ENCODE measurements at places on chromosomes 5 and 9.

DNA sequence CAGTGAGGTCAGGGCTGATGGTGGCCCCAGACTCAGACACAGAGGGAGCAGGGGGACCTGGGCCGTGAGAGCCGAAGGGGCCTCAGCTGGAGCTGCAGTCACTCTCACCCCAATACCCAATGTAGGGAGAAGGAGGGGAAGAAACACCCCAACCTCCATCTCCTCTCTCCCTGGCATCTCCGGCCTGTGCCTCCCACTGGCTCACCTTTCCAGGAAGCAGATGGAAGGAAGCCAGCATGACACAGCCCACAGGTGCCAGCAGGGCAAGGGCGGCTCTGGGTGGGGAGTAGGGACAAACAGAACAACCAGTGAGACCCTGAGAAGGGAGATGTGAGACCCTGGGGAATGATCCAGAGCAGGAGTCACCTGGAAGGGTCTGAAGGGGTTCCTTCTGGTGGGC is 3.0 kb upstream of the CRB2 start:
- no peak for DNase-seq

DNA sequence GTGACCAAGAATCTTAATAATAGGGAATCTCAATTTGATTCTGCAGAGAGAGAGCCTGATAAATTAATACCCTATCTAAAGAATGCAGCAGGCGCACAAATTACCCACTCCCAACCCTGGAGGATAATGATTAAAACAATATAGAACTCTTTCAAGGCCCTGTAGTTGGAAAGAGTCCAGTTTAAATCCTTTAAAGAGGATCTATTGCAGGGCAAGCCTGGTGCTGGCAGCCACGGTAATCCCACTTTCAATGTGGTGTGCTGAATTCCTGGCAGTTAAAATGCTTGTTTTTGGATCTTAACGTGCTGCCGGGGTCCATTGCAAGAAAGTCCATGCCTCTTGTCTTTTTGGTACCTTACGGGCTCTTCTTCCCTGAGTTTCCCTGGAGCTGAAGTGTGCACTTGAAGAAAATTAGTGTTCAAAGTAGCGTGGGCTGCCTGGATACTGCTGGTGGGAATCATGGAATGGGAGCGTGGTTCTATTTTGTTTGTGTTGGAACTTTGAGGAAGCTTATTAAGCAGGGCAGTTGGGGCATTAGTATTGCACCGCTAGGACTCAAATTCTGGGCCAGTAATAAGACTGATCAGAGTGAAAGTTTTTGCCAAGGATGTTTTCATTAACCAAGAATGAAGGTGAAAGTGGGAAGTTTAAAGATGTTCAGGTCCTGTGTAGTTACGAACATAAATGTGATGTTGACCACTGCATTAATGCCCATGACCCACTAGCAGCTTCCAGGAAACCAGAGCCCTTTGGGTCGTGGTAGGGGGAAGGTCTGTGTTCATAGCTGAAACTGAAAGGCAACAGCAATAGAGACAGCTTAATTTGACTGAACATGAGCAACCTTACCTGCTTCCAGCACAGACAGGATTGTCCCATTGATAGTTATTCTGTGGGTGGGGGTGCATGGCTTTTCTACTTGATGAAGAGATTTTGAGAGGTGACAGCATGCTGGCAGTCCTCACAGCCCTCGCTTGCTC is 20.8 kb downstream of the MARCHF6 start:
- no peak for DNase-seq

DNA sequence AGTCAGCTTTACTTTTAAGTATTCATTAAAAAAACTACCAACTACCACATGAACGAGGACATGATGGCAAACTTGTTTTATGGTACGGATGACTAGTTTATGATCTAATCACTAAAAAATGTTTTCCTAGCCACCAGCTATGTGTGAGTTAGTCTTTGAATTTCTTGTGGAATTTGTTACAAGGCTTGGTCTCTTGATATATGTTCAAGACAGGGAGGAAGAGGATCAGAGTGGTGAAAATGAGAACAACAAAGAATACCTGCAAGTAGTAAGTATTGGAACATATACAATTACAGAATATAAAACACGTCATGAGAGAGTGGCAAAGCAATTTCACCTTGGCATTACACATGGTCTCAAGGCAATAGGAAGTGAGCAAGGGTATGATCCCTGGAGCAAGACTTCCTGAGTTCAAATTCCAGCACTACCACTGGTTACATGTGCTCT is 548.6 kb upstream of the TLE4 start:
- DNase-seq = peak; percentile 84

GRCh38 chr9:129380961-129381401 is 202.9 kb upstream of the IER5L start:
- DNase-seq = no peak

- DNase-seq = no peak
These were observed 42.8 kb upstream of the PSD2 start for GRCh38 chr5:139752506-139753473.

DNA sequence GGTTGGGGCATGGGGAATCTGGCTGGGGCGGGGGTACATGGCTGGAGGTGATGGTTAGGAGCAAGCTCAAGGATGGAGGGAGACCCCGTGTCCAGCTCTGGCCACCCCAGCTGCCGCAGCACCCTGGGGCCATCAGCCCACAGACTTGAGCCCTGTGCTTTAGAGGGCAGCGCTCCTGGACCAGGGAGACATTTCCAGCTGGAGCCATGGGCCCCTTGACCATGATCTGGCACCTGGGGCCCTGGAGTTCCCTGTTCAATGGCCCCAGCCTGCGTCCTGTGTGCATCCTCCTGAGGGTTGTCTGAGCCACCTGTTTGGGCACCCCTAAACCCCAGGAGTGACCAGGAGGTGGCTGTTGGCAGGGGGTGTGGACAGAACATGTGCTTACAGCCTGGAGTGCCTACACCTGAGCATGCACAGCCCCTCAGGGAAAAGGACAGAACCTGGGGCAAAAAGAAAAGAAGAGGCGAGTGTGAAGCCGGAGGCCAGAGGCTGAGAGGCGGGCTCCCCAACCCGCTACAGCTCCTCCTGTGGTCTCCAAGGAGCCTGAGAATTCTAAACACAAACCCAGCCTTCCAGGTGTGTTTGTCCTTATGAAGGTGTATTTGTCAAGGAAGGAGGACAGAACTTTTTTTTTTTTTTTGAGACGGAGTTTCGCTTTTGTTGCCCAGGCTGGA is 126.7 kb downstream of the C9orf50 start:
- no peak for DNase-seq

DNA sequence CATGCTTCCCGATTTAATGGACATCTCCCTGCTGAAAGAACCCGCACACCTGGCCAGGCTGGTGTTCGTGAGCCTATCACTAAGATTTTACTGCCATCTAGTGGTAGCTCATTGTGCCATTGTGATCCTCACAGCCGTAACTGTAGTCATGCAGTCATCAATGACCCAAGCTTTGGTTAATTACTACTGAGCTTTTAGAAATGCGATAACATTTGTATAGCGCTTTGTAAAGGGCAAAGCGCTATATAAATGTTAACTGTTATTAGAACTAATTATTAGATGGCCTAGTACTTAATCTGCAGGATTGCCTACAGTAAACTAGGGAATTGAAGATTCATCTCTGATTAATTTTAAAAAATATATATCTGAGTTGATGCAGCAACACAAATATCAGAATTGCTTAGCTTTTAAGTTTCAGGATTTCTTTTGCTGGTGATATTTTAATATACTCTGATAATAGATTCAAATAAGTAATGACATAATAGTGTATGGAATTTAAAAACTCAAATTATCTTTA is 90.2 kb downstream of the HACD4 start:
- peak; percentile 2 for DNase-seq

DNA sequence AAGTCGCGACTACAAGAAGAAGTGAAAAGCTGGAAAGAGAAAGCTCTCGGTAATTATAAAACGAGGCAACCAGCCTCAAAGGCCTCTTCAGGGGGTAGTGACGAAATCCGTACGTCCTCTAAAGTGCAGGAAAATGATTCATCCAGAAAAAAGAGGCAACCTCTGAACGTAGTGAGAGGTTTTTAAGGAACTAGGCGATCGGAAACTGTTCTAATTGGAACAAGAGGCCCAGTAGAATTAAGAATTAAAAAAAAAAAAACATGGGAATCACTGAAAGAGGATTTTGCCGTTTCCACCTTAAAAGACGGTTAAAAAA is 1.0 kb downstream of the CSNK1A1 start:
- DNase-seq = peak; percentile 31

DNA sequence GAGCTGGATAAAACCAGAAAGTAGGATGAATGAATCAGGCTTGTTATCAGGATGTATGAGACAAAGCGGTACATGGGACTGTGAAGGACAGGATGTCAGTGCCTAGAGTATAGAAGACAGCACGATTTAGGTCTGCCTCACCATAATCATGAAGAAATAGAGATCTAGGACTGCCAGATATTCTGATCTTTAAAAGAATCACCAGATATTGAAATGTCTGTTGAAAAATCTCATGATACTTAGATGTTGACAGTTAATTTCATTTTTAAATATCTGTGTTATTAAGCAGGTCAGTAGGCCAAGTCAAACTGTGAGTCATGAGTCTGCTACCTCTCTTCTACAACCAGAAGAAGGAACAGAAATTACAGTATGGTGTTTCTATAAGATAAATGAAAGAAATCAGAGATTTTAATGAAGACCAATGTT is 65.0 kb downstream of the ST8SIA4 start:
- DNase-seq = no peak

DNA sequence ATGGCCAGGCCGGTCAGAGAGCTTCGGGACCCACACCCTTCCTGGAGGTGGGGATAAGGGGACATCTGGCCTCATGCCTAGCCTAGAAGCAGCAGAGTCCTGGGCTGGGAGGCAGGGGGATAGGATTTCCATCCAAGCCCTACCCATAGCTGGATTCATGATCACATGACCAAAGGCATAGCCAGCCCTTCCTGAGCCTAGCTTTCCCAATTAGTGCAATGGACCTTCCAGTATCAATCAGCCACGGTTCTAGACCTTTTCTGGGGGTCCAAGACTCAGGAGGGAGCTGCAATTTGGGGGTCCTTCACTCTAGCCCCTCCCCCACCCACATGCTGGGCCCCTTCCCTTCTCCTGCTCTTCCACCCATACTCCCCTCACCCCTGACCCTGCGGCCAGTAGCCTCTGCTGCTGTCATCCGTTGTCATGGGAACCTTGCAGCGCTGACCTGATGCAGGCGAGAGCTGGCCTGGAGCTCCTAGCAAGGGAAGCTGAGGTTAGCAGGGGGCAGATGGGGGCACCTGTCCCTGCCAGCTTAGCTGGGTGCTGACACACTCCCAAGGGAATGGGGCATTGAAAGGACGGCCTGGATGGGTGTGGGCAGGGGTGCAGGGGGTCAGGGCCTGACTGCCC is 44.6 kb downstream of the CXXC5 start:
- no peak for DNase-seq

- no peak for DNase-seq
These were observed 80.0 kb upstream of the ZSWIM6 start for GRCh38 chr5:61251874-61252642.

- peak; percentile 23 for DNase-seq
These were observed 119.2 kb downstream of the DAB2IP start for GRCh38 chr9:121770415-121771273.

GRCh38 chr9:92973700-92974099 is 26.4 kb downstream of the FGD3 start:
- DNase-seq = no peak

- no peak for DNase-seq
These were observed 7.8 kb downstream of the DNAJB5 start for GRCh38 chr9:34997379-34997781.

GRCh38 chr9:18675332-18675731 is 201.4 kb downstream of the ADAMTSL1 start:
- DNase-seq = no peak

- DNase-seq = no peak
These were observed 4.6 kb downstream of the ADAMTSL2 start for GRCh38 chr9:133538851-133539833.

GRCh38 chr5:4206127-4206526 is 610.5 kb downstream of the IRX1 start:
- DNase-seq = no peak

DNA sequence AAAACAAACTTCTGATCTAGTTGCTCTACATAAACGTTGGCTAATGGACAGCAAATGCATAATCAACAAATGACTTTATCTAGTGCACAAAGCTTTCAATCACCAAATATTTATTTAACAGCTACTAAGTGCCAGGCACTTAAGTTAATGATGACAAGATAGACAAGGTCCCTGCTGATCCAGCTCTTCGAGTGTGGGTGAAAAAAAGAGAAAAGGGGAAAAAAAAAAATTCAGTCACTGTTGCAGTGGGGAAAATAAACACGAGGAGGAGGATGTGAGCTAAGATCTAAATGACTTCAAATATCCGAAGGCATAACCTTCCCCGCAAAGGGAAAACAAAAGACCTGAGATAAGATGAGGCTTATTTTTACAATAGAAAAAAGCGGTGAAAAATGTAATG is 9.6 kb downstream of the PSIP1 start:
- DNase-seq = no peak

DNA sequence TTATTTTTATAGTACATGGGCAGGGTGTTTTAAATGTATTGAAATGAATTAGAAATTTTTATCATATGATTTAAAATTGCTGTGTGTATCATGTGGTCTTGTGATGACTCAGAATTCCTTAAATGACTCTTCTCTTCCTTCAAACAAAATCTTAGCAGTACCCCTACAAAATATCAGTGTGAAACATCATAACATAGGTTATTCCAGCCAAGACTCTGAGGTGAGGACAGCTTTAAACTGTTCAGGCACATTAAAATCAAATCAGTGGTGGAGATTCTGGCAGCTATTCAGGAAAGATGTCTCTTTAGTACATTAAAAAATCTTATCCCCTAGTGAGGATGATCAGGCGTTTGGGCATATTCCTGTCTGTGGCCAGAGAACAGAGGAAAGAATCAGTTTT is 174.0 kb downstream of the MAN2A1 start:
- peak; percentile 73 for DNase-seq

DNA sequence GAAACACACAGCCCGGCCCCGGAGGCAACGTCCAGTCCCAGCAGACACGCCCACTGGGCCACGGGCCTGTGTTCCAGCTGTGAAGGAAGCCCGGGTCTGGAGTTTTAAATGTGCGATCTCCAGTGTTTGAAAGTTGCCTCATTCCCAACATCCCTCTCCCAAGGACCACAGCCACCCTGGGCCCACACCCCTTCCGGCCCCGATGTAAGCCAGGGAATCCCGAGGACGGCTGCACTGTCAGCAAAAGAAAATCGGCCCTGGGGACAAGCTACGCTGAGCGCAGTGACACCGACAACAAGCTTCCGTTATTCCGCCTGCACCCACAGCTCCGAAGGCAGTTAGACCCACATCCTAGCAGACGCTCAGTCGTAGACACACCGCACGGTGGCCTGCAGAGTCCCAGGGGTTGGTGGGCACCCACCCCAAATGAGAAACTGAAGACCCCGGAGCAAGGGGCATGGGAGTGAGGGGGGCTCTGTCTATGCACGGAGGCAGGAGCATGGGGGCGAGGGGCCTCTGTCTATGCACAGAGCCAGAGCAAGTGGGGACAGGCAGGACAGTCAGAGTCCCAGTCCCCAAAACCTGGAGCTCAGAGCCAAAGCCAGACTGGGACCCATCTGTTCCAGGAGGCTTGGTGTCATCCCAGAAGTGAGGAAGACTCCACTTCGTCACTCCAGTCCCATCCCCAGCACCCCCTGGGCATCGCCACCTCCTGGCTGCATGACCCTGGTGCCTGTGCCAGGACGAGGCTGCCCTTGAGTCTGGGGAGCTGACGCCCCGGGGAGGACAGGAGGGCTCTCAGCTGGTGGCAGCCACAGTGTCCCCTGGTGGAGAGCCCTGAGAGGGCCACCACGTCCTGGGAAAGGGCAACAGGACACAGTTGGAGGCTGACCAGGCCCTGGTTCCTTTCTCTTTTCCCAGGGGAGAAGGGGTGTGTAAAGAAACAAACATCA is 23.4 kb downstream of the GLT6D1 start:
- DNase-seq = no peak

Data from skeletal muscle cell (primary cell).